ENCODE measurements at places on chromosomes 4 and X.

DNA sequence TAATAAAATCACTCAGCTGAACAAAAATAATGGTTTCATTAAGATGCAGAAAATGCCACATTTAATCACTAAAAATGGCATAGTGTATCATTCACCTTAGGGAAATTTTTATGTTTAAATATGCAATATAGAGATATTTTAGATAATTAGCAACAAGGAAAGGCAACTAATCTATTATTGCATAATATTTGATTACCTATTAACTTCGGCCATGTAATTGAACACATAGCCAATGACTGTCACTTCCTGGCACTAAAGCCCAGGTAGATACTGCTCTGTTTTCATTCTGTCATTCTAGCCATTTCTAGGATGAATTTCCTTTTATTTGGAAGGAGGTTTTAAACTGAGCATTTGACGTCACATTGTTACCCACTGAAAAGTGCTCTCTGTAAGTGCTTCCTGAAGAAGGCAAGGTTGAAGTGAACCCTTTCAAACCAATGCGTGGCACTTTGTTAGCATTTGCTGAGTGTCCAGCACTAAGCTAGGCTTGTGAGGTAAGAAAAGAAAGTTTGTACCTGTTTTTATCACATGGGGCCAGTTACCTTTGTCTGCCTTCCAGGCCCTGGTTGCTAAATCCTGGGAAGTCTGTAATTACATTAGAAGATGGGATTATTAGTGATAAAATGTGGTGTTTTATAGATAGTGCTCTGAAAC, 67.8 kb upstream of the LSM6 start:
- DNase-seq, result no peak

- DNase-seq, result no peak
Measured at GRCh38 chr4:38920677-38921076, 53.1 kb downstream of the FAM114A1 start.

GRCh38 chrX:136168929-136169735, 21.8 kb downstream of the FHL1 start:
- peak; percentile 51 for DNase-seq

DNA sequence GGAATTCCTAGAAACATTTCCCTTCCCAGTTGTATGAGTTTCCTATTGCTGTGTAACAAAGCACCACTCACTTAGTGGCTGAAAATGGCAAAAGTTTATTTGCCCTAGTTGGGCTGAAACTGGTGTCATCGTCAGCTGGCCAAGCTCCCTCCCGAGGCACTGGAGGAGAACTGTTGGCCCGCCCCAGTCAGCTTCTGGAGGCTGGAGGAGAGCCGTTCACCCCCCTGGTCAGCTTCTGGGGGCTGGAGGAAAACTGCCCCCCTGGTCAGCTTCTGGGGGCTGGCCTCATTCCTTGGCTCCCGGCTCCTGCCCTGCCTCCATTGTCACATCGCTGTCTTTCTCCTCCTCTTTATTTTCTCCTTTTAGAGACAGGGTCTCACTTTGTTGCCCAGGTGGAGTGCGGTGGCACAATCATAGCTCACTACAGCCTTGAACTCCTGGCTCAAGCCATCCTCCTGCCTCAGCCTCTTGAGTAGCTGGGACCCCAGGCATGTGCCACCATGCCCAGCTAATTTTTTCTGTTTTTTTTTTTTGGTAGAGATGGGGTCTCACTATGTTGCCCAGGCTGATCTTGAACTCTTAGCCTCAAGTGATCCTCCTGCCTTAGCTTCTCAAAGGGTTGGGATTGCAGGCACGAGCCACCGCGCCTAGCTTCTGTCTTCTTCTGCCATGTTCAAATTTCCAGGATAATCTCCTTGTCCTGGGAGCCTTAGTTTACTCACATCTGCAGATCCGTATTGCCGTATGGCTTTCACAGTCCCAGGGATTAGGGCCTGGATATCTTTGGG, 3.2 kb downstream of the RGS12 start:
- DNase-seq, result no peak

DNA sequence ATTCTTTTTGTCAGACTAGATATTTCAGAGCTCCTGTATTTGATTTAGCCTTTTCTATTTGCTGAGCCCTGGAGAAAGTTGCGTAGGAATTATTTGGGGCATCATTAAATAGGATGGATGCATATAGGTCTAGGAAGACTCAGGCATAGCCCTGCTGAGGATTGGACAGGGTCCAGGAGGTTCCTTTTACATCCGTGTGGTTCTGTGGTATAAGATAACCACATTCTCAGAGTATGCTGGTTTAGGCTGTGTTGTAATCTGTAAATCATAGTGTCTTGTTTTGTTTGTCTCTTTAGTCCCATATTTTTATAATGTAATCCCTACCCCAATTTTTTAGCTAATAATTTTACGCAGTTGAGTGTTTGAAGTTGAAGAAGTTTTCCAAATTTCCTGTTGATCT, 513.7 kb downstream of the RPA4 start:
- DNase-seq, result no peak

DNA sequence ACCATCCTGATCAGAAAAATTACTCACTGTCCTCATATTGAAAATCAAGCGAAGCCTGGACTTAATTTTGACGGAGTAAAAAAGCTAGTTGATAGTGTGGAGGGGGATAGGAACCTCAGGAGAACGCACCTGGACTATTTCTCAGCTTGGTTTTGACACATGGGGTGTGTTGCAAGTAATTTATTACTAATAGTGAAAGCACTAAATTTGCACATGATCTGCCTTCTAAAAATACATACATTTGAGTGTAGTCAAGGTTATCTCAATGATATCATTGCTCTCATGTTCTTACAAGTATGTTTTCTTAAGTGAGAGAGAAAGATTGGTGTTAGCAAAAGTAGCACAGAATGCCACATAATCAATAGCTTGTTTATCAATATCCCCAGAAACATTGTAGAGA, 29.5 kb downstream of the LRIT3 start:
- no peak for DNase-seq

GRCh38 chrX:103513476-103514108, 5.7 kb downstream of the RAB40A start:
- DNase-seq, result no peak

Data from H7 (cell line).